Activated B cell treated with CpG ODN at 0.5 μM for 24 hours (primary cell): ENCODE measurements at places on chromosomes 12 and 14. TPM values are rescaled to one million over a fixed set of nuclear protein-coding genes. Genes with fewer than 3 reads are reported as not detected.
A peak's percentile ranks its signal among the peaks of the same experiment; 100 is the strongest.

DNA sequence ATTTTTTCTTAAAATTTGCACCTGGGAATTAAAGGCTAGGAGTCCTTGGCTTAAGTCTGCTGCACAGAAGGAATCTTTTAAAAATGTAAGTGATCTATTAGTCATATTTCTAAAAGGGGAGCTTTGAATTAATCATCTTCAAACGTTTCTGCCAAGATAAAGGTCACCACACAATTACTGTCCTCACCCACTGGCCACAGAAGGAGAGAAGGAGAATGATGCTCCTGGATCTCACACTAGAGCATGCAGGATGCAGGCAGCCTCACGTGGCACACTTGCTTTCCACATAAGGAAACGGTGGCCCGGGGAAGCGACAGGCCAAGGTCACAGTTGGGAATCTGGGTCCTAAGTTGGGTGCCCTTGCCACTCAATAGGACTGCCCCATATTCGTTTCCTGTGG is 16.9 kb downstream of the PLEKHG7 start:
- no peak for DNase-seq
- no peak overlapping the region for H3K27ac ChIP-seq
- H3K4me3 ChIP-seq, result no peak overlapping the region
- no peaks in the 10 kb centered on the region for H3K27me3 ChIP-seq
- H3K4me1 ChIP-seq, result no peaks in the 10 kb centered on the region

DNA sequence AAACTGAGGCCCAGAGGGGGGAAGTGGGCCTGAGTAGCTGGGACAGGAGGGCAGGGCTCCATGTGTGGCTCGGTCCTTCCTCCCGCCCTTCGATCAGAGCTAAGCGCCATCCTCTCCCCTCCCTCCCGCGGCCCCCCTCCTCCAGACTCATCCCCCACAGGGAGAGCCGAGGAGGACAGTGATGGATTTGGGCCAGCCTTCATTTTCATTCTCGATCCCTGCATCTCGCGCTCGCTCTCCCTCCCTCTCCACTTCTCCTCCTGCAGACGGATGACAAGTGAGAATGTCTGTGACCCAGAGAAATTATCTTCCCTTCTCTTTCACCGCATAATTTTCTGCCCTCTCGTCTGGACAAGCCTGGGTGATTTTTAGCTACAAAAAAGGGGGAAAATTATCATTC is 183.3 kb downstream of the RBM19 start:
- no peaks in the 10 kb centered on the region for H3K4me1 ChIP-seq
- peaks cover 25% of the 10 kb centered on the region for H3K27me3 ChIP-seq
- DNase-seq, result no peak
- no peaks in the 10 kb centered on the region for H3K36me3 ChIP-seq
- no peak overlapping the region for H3K4me3 ChIP-seq
- no peak overlapping the region for H3K27ac ChIP-seq

GRCh38 chr14:98924046-98924445 is 348.0 kb downstream of the BCL11B start:
- H3K4me1 ChIP-seq, result no peaks in the 10 kb centered on the region
- no peaks in the 10 kb centered on the region for H3K27me3 ChIP-seq
- no peak overlapping the region for H3K4me3 ChIP-seq
- no peaks in the 10 kb centered on the region for H3K36me3 ChIP-seq
- DNase-seq, result no peak
- no peak overlapping the region for H3K27ac ChIP-seq

- peaks cover 23% of the 10 kb centered on the region for H3K4me1 ChIP-seq
- peaks cover under 1% of the 10 kb centered on the region for H3K27me3 ChIP-seq
- H3K36me3 ChIP-seq, result no peaks in the 10 kb centered on the region
Measured at GRCh38 chr12:69337311-69338090, 10.7 kb upstream of the LYZ start.

- H3K36me3 ChIP-seq, result peaks cover 12% of the 10 kb centered on the region
- no peak for DNase-seq
- no peak overlapping the region for H3K27ac ChIP-seq
- no peaks in the 10 kb centered on the region for H3K27me3 ChIP-seq
- peaks cover 47% of the 10 kb centered on the region for H3K4me1 ChIP-seq
Measured at GRCh38 chr12:11785712-11786111, 136.2 kb downstream of the ETV6 start.

GRCh38 chr14:91501348-91501747 is 8.8 kb downstream of the PPP4R3A start:
- peaks cover 79% of the 10 kb centered on the region for H3K4me1 ChIP-seq
- no peaks in the 10 kb centered on the region for H3K27me3 ChIP-seq
- peaks cover 56% of the 10 kb centered on the region for H3K36me3 ChIP-seq
- DNase-seq, result no peak
- no peak overlapping the region for H3K27ac ChIP-seq

DNA sequence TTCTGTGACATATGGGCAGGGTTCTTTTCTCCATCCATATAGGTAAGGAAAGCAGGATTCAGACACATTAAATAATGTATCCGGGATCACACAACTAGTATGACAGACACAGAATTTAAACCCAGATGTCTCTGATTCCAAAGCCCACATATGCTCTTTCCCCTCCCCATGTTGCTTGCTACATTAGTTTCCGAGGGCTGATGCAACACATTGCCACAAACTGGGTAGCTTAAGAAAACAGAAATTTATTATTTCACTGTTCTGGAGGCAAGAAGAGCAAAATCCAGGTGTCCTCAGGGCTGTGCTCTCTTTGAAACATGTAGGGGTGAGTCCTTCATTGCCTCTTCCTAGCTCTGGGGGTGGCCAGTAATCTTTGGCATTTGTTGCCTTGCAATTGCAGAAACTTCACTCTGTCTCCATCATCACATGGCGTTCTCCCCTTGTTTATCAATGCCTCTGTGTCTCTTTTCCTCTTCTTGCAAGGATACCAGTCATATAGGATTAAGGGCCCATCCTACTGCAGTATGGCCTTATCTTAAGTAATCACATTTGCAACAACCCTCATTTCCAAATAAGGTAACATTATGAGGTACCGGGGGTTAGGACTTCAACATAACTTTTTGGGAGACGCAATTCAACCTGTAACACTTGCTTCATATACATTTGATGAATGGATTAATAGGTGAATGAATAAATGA is 83.0 kb upstream of the CCND2 start:
- no peak overlapping the region for H3K4me3 ChIP-seq
- H3K27me3 ChIP-seq, result no peaks in the 10 kb centered on the region
- DNase-seq, result no peak
- no peaks in the 10 kb centered on the region for H3K36me3 ChIP-seq
- no peak overlapping the region for H3K27ac ChIP-seq
- H3K4me1 ChIP-seq, result peaks cover 7% of the 10 kb centered on the region

DNA sequence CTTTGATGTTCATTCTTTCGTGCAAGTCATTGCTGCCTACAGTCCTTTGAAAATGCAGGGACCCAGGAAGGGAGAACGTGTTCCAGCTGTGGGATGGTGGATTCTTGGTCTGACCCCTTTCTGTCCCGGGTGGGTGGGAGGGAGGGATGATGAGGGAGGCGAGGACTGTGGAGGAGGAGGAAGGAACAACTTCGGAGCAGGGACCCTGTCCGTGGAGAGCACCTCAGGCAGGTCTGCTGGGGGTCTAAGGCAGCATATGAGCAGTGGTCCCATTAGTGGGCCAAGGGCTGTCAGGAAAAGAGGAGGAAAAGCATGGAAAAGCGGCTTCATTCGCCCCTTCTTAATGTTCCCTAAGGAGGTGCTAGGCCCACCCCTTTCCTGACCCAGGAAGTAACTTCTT is 36.0 kb downstream of the CACNA2D4 start:
- H3K4me1 ChIP-seq, result no peaks in the 10 kb centered on the region
- H3K27ac ChIP-seq, result no peak overlapping the region
- H3K27me3 ChIP-seq, result peaks cover 11% of the 10 kb centered on the region
- H3K4me3 ChIP-seq, result no peak overlapping the region
- no peaks in the 10 kb centered on the region for H3K36me3 ChIP-seq

DNA sequence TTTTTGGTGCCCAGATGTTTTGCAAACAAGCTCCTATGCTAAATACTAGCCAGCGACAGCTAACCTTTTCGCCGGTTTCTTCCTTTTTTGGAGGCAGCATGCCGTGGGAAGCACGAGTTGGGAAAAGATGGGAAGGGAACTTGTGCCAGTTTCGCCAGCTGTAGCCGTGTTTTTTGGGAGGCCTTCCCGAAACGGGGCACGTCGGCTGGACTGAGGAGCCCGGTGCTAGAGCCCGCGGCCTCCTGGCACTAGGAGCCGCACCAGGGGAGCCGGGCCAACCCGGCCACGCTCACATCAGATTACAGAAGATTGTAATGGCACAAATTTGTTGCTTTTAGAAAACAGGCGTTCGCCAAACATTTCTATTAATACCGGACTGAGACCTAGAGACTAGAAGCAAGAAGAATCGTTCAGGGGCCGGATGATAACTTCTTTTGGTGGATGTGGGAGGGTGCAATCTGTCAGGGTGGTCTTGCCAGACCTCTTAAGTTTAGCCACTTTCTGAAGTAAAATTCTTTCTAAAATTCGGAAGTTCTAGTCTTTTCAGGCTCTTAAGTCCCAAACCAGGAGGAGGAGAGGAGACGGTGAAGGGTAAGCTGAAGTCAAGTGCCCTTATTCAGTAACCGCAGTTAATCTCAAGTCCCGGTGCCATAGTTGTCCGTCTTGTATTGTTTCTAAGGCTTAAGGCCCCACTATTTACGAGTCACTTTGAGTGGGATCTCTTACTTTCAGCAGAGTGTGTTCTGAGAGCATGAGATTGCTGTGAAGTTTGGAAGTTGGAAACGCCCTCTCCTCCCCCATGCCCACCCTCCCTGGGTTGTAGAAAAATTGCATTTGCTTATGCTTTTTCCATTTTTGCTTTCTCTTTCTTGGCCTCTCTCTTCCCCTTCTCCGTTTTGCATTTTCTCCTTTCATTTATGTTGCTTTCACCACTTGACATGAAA is 1.3 kb downstream of the RASSF3 start:
- peaks cover 58% of the 10 kb centered on the region for H3K4me1 ChIP-seq
- DNase-seq, result peak; percentile 34
- peak overlapping the region; percentile 96 for H3K27ac ChIP-seq
- H3K27me3 ChIP-seq, result no peaks in the 10 kb centered on the region
- H3K4me3 ChIP-seq, result peak overlapping the region; percentile 99

GRCh38 chr12:107091381-107091780 is 2.0 kb downstream of the CRY1 start:
- H3K27ac ChIP-seq, result no peak overlapping the region
- H3K4me3 ChIP-seq, result no peak overlapping the region
- peaks cover 6% of the 10 kb centered on the region for H3K4me1 ChIP-seq
- no peak for DNase-seq
- H3K27me3 ChIP-seq, result peaks cover 5% of the 10 kb centered on the region

DNA sequence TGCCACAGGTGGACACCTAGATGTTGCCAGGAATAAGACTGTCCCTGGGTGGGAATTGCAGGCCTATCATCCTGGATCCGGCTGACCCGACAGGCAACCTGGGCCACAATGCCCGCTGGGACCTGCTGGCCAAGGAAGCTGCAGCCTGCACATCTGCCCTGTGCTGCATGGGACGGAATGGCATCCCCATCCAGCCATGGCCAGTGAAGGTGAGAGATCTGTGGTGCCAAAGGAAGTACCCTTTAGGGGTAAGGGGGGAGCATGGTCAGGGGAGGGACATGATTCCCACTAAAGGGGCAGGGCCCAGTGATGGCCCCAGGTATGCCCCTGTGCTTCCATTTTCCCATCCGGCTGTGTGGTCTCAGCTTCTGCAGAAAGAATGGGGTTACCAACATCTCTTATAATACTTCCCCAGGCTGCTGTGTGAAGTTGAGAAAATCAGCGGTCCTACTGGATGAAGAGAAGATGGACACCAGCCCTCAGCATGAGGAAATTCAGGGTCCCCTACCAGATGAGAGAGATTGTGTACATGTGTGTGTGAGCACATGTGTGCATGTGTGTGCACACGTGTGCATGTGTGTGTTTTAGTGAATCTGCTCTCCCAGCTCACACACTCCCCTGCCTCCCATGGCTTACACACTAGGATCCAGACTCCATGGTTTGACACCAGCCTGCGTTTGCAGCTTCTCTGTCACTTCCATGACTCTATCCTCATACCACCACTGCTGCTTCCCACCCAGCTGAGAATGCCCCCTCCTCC is 8.6 kb upstream of the OAS2 start:
- H3K36me3 ChIP-seq, result peaks cover 40% of the 10 kb centered on the region
- no peaks in the 10 kb centered on the region for H3K27me3 ChIP-seq
- peaks cover 10% of the 10 kb centered on the region for H3K4me1 ChIP-seq
- no peak overlapping the region for H3K4me3 ChIP-seq

DNA sequence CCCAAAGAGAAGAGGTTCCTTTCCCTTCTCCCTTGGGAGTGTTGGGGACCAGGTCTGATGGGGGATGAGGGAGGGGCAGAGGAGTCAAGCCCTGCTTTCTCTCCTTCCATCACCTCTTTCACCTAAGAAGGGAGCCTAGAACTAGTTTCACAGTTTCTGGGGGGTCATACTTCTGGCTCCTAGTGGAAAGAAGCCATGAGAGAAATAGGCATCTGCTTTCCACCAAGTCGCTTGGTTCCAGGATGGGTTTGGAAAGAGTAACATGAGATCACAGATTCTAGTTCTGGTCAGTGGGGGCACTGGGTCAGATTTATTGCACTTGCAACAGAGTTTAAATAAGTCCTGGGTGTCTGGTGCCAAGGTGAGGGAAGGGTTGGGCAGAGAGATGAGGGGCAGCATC is 10.5 kb upstream of the ZNF385A start:
- no peak for DNase-seq
- H3K36me3 ChIP-seq, result no peaks in the 10 kb centered on the region
- H3K4me3 ChIP-seq, result no peak overlapping the region

- peak overlapping the region; percentile 88 for H3K27ac ChIP-seq
- H3K27me3 ChIP-seq, result no peaks in the 10 kb centered on the region
- DNase-seq, result no peak
- no peaks in the 10 kb centered on the region for H3K36me3 ChIP-seq
- H3K4me1 ChIP-seq, result peaks cover 62% of the 10 kb centered on the region
Measured at GRCh38 chr12:4564818-4565217, 2.8 kb downstream of the DYRK4 start.

DNA sequence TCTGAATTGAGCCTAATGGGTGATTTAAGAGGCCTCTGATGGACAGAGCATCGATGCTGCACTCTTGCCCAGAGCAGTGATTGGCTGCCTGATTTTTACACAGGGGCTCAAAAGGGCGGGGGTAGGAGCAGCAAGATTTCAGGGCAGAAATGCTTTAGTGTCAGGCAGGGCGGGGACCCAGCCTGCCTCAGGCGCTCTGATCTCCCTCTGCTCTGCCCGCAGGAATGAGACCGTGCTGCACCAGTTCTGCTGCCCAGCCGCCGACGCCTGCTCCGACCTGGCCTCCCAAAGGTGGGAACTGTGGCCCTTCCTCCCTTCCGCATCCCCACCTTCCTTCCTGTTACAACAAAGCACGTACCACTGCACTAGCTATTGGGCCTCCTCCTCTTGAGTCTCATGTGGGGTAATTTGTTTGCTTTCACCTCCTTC is 32.4 kb downstream of the IQSEC3 start:
- H3K27me3 ChIP-seq, result peaks cover 13% of the 10 kb centered on the region
- H3K27ac ChIP-seq, result no peak overlapping the region
- no peak for DNase-seq
- peaks cover 2% of the 10 kb centered on the region for H3K4me1 ChIP-seq
- no peaks in the 10 kb centered on the region for H3K36me3 ChIP-seq

GRCh38 chr14:100150932-100151587 is 8.4 kb downstream of the DEGS2 start:
- H3K36me3 ChIP-seq, result no peaks in the 10 kb centered on the region
- no peaks in the 10 kb centered on the region for H3K27me3 ChIP-seq
- no peak overlapping the region for H3K4me3 ChIP-seq
- H3K27ac ChIP-seq, result no peak overlapping the region
- DNase-seq, result no peak
- peaks cover 27% of the 10 kb centered on the region for H3K4me1 ChIP-seq

Gene KRT6C
- total RNA-seq, result not detected in 2 replicates

Gene SMIM41
- total RNA-seq, result 0.24 TPM in 1 of 2 replicates, not detected in the other

Gene DHH
- 0.09 TPM in 1 of 2 replicates, not detected in the other for total RNA-seq

Gene ACVRL1
- total RNA-seq, result not detected in 2 replicates

Gene GPR68
- 1.4 and 1.8 TPM in 2 replicates for total RNA-seq

Gene RAD51AP1
- 5.6 and 5.9 TPM in 2 replicates for total RNA-seq

Gene ENDOU
- 0.24 and 0.37 TPM in 2 replicates for total RNA-seq

Gene RDH5
- 10.3 and 16.5 TPM in 2 replicates for total RNA-seq
